ENCODE measurements at places on chromosomes 3 and 15. TPM values are rescaled to one million over a fixed set of nuclear protein-coding genes. Genes with fewer than 3 reads are reported as not detected.

Gene CACNA2D2
- total RNA-seq: 1.2 TPM

Gene ACTR8
- 33.7 TPM for total RNA-seq

Gene HYAL1
- 70.1 TPM for total RNA-seq

Gene NPAP1
- total RNA-seq: not detected

Gene MESP2
- 0.51 TPM for total RNA-seq

DNA sequence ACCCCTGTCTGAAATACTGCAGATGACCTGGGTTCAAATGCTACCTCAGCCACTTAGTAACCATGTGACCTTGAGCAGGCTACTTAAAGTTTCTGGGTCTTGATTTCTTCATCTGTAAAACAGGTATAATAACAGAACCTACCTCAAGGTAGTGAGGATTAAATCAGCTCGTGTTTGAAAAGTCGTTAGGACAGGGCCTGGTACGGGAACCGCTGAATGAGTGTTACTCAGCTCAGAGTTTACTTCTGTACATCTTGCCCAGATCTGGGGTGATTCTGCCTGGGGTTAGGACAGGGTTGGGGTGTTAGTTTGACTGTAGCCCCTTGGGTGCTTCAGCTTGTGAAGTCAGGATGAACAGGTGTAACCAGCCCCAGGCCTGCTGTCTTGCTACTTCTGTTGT is 1.8 kb downstream of the SEMA4B start:
- DNase-seq: no peak

GRCh38 chr3:139491966-139492365 is 15.7 kb upstream of the RBP2 start:
- no peak for DNase-seq

- no peak for DNase-seq
Measured at GRCh38 chr3:75295013-75295412, 369.1 kb upstream of the FRG2C start.

GRCh38 chr15:85356276-85356675 is 24.1 kb upstream of the AKAP13 start:
- DNase-seq: no peak

Data from Right ventricle myocardium inferior (tissue), 1 donor.